Esophagus squamous epithelium (tissue), 5 donors: ENCODE measurements at places on chromosomes 3 and 15.

GRCh38 chr3:87473944-87474343 is 197.6 kb upstream of the POU1F1 start:
- DNase-seq, result no peak

GRCh38 chr3:120432150-120432860 is 18.5 kb downstream of the FSTL1 start:
- DNase-seq, result no peak

GRCh38 chr15:92361321-92362000 is 32.2 kb upstream of the ST8SIA2 start:
- no peak for DNase-seq

GRCh38 chr3:45319996-45320305 is 68.4 kb upstream of the LARS2 start:
- DNase-seq, result no peak

DNA sequence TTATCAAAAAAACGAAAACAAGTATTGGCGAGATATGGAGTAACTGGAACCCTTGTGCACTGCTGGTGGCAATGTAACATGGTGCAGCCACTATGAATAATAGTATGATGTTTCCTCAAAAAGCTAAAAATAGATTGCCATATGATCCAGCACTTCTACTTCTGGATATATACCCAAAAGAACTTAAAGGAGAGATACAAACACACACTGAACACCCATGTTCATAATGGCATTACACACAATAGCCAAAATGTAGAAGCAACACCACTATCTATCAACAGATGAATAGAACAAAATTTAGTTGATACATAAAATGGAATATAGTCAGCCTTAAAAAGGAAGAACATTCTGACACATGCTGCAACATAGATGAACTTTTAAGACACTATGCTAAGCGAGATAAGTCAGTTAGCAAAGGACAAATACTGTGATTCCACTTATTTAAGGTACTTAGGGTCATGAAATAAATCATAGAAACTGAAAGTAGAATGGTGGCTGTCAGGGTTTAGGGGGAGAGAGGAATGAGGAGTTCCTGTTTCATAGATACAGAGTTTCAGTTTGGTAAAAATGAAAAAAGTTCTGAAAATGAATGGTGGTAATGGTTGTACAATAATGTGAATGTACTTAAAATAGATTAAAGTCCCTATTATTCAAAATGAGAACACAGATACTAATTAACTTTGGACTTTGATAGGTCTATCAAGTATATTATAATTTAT is 59.4 kb upstream of the IMPG2 start:
- DNase-seq, result no peak

- no peak for DNase-seq
These were observed 296.0 kb downstream of the MEX3B start for GRCh38 chr15:81749716-81750375.

DNA sequence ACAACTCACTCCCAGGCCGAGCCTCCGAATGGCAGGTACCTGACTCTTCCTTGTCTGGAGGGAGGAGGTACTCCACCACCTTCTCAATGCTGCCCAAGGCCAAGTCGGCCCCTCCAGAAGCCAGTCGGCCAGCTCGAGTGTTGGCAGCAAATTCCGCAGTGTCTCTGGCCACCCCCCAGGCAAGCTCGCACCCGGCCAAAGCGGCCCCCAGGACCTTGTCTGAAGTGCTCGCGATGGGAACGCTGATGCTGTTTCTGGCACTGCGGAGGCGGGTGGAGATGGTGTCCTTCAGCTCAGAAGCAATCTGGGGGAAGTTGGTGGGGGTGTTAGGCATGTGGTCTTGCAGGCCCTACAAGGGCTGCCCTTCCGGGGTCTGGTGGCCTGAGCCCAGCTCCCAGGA is 9.2 kb downstream of the PLIN1 start:
- DNase-seq, result no peak

- no peak for DNase-seq
These were observed 245.0 kb upstream of the TOPAZ1 start for GRCh38 chr3:43996379-43997301.

DNA sequence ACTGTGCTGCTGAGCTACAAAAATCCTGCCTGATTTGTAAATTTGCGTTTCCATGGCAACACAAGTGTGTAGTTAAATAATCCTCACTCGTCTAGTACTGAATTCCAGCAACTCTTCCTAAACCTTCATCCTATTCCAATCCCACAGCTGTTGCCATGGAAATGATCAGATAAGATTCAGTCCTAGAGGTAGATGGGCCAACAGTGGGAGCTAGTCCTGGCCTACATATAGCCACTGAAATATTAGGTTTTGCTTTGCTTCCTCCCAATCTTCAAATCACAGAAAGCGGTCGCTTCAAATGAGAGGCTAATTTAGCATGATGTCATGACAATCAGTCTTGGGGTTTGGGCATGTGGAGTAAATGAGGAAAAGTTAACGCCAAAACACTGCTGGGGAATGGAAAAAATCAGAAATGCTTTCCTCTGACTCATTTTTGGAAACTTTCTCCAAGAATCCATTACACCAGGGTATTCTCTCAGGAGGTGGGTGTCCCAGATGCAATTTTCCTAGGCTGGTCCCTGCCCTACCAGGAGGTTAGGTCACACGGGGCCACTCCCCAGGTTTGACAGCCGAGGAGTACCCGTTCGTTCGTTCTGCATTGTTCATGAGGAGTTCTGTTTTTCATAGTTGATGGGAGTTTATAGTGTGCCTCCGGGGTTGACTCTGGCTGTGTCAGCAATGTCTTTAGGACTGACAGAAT is 159.2 kb upstream of the SLCO3A1 start:
- no peak for DNase-seq

DNA sequence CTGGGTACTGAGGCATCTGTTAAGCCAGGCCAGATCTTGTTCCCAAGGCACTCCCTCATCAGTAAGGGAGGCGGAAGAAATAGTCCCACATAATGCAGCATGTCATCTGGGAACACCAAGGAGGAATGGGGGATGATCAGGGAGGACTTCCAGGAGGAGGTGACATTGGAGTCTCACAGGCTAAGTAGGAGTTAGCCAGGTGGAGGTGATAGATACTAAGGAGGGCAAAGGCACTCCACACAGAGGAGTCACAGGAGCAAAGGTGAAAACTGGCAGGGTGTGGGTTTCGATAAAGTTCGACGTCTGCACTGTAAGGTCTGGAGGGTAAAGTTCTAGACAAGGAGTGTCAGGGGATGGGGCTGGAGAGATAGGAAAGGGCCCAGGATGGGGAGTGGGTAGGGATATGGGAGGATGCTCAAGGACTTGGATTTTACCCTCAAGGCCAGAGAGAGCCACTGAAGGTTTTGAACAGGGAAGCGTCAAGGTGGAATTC is 6.3 kb downstream of the SLC28A1 start:
- DNase-seq, result no peak
